CD4-positive, alpha-beta T cell treated with Interleukin-6 at 100 ng/mL for 8 hours (primary cell): ENCODE measurements at places on chromosomes 3 and 15.

DNA sequence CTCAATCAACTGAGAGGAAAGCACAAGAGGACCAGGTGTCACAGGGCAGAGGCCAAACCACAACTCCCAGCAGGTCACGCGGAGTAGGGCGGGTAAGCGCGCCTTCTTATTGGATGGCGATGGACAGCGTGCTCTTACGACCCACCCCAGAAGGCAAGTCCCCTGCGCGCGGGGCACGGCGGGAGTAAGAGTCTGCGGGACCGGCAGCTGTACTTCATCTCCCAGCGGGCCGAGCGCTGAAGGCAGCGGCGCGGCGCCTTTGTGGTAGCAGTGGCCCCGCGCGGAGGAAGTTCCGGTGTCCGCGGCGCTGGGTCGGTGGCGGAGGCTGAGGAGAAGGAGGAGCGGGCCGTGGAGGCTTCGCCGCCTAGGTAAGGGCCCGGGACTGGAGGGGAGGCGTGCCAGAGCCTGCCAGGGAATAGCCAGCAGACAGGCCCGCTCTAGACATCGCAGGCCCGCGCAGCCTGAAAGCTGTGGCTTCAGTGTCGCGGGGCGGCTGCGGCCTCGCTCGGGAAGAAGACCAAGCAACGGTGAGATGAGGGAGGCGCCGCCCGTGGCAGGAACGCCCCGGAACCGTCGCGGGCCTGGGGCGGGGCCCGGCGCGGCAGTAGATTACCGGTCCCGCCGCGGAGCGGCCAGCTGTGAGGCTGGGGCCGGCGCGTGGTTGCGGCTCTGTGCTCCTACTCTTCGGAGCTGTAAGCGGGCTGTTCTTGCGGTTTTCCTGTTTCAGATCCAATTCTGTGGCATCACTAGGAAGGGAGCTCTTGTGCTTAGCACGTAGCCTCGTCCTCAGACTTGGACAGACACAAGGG lies at the start of gene RBM6:
TSS of gene RBM6 (plus strand) at position 293 of the 809 bp plus-strand sequence. CDS start 22,492 bp downstream, outside the sequence.
- DNase-seq, result peak; percentile 94

- no peak for DNase-seq
Observed at GRCh38 chr3:177529071-177529550, 331.8 kb upstream of the TBL1XR1 start.

DNA sequence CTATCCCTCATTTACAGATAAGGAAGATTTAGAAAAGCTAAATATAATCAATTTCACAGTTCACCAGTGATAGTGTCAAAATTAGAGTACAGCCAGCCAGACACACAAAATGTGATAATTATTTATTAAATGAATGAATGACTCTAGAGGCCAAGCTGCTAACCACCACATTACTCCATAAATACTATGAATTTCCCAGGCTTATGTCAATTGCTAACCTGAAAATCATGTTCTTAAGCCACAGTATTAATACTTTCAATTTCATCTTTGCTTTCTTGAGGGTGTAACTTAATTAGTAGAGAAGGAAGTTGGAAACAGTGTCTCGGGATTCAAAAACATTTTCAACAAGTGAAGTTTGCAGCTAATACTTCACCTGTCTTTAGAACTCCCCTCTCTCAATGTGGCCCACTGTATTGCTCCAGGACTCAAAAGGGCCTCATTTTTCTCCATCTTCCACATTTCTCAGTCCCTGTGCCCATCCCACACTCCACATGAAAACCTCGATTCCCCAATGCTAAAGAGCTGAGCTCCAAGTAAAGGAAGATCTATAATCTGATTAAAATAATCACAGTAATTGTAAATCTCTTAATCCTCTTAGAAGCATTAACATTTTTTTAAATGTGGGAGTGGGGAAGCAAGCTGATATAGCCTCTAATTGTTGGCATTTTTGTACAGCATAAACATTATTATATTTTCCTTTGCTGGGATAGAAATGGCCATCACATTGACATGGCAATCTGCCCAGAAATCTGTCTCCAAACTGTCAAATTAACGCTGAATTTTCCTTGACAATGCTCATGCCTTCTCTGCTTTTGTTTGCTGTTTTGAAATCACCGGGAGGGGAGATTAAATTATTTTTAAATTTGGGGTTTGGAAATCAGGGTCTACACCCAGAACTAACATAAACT lies 765.1 kb downstream of the ROBO1 start:
- no peak for DNase-seq

GRCh38 chr3:184679056-184679816 lies 32.6 kb downstream of the MAGEF1 start:
- no peak for DNase-seq

DNA sequence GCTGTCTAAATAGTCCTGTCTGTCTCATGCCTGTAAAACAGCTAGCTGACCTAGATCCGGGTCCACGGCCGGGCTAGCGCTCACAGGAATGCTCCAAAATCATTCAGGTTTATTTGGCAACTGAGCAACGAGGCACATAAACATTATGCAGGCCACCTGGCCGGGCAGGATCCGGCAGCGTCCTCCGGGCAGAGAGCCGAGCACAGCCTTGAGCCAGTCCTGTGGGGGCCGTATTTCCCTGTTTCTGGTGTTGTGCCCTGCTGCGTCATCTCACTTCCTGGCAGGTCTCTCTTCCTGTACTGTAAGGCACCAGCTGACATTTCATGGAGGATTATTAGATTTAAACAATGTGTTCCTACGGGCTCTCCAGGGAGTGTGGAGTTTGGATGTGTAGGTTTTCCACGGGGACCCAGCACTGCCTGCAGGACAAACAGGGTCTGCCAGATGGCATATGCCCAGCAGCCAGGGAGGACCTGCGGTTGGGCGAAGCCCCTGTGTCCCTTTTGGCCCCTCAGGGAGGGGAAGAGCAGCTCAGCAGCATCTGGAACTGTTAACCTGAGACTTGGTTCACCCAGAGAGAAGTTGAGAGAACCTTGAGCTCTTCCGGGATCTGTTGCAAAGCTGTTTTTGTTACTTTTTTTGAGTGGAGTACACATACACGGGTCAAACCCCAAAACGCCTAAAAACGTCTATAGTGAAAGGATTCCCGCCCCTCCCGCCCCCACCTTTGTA lies 16.6 kb upstream of the LRRK1 start:
- no peak for DNase-seq

DNA sequence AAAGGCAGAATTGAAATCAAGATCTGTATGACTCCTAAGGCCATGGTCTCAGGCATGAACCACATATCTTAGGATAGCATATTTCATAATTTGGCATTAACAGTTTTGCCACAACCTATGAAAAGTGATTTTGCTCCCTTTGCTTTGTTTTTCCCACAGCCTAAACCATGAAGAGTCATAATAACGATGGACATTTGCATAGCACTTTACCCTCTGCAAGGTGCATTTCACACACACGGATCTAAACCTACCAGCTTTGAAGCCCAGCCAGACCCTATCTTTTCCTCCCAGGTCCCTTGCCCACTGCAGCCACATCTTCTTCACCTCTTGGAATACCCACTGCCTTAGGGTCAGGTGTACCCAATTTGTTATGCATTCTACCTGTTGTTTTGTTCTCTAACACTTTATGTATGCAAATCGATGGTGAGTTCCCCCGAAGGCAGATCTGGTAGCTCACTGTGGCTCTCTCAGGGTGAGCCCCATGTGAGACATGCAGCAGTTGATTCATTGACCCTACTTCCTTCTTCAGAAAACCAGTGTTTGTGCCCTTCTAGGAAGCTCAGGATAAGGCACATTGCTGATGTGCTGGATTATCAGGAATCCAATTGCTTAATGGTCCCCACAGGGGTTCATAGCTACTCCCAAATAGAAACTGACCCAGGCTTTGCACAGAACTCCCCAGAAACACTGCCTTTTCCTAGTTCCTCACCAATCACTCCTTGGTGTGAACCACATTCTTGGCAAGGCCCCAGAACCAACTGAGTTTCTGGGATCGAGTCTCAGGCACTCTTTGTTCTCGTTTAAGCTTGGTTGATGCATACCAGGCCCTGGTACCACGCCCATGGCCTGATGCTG lies 8.7 kb downstream of the ARHGAP31 start:
- no peak for DNase-seq

DNA sequence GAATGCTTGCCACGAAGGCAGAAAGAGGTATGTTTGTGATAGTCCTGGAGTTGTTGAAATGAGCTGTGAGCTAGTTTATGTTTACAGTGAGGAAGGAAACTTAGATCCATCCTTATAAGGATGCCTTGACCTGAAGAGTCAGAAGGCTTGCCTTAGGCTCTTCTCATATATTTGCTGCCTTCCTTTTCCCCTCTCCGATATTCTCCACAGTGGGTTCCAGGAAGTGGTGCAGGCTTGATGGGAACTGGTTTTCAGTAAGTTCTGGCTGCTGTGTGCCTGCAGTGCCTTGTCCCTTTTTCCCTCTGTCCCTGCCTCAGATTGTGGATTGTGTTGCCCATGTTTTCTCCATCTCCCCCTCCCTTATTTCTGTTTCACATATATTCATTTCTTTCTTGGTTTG lies 287.3 kb upstream of the UBE2E1 start:
- no peak for DNase-seq

DNA sequence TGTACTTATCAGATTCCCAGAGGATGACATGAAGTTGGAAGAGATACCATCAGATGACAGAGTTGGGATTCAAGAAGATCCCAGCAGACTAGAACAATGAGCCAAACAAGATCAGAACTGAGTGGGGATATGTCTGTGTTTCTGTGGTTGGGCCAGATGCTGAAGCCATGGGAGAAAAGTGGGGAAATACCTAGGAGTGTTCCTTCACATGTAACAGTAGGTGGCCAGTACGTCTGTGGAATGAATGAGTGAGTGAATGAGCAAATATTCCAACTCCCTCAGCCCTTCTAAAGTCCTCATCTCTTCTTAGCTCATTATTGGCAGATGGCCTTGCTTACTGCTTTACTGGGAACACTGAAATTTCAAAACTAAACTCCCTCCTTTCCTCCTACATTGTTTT lies 32.2 kb upstream of the GREM1 start:
- no peak for DNase-seq

- DNase-seq, result no peak
Observed at GRCh38 chr3:127171721-127172120, 21.2 kb upstream of the PRR23E start.

DNA sequence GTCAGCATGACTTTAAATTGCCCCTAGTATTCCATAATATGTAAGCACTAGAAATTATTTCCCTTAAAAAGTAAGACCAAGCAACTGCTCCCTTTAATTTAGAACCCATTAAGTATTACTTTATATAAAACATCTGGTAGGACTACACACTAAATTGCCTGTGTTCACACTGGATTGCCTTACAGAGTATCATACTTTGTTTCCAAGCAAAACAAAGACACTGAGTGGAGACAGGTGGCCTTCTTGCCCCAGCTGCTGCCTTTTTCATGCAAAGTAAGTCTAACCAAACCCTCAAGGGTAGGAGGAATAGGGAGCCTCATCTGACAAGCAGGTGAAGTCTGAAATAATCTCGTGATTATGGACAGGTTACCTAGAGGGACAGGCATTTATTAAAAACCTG lies 87.3 kb downstream of the PEX5L start:
- no peak for DNase-seq

DNA sequence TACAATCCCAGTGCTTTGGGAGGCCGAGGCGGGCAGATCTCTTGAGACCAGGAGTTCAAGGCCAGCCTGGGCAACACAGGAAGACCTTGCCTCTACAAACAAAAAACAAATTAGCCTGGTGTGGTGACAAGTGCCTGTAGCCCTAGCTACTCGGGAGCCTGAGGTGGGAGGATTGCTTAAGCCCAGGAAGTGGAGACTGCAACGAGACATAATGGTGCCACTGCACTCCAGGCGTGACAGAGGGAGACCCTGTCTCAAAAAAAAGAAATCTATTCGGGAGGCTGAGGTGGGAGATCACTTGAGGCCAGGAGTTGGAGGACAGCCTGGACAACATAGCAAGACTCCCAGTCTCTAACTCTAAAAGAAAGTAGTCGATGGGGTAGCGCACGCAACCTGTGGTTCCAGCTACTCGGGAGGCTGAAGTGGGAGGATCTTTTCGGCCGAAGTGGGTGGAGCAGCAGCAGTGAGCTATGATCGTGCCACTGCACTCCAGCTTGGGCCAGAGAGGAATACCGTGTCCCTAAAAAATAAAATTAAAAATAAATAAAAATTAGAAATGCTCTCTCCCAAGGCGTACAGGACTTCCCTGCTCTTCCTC lies 775 bp downstream of the C3orf33 start:
- peak; percentile 2 for DNase-seq

DNA sequence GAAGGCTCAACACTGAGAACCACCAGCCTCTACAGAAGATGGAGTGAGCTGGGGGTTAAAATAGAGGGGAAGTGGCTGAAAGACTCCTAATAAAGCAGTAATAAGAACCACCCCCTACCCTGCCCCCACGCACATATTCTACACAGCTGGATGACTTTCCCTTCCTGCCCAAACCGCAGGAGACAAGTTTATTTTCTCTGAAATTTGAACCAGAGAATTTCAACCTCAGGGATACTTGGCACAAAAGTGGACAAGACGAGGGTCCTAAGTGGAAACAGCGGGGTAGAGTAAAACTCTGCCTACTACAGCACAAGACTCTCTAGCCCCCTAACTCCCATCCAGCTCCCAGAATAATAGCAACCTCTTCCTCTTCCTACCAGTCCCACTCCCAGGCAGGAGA lies 28.4 kb downstream of the USF3 start:
- DNase-seq, result no peak

DNA sequence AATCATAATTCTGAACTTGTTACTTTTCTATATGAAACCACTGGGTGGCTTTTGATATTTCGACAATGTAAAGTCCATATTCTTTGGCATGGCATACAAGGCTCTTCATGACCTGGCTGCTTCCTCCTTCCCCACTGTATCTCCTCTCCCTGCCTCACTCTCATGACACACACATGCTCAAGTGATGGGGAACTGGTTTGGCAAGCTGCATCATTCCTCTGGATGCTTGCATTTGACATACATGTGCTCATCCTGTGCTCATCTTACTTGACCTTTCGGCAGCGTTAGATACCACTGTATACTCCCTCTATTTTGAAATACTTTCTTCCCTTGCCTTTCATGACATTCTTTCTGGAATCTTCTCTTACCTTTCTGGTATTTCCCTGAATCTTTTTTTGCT lies 51.8 kb upstream of the ZDHHC23 start:
- DNase-seq, result no peak

- DNase-seq, result no peak
Observed at GRCh38 chr3:113079218-113079961, 88.6 kb downstream of the GTPBP8 start.

DNA sequence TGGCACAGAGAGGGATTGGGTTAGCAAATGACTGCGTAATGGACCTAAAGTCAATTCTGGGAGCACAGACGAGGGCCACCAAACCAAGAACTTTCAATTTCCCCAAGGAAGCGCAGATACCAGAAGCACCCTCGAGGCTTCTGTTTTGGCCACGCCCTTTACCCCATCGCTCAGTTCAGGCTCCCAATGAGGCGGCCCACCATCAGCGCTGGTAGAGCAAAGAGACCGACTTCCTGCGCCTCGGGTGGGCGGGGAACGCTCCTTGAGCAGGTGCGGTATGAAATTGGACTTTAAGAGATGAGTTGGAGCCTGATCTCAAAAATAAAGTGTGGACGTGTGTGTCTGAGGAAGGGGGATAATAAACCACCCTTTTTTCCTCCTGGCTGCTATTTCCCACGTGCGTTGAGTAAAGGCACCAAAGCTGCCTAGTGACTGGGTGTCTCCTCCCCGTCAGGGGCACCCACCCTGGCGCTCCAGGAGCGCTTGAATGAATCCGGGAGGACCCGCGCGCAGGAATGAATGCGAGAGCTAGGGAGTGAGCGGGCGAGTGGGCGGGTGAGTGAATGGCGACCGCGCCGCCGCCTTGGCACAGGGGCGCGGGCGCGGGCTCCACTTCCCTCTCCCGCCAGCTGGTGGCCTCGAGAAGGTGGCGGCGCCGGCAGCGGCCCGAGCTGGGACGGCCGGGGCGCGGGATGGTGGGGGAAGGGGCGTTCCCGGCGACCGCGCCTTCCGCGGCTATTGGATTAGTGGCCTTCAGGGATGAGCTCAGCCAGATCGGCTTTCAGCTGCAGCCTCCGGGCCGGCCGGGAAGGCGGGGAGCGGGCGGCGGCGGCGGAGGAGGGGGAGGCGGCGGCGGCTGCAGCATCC lies at the start of gene SPSB4:
TSS of gene SPSB4 (plus strand) at position 772 of the 867 bp plus-strand sequence. CDS start 14,758 bp downstream, outside the sequence.
- DNase-seq, result no peak
